ENCODE measurements at places on chromosomes 1 and 21.

- DNase-seq: no peak
Observed at GRCh38 chr1:156959414-156959813, 39.0 kb downstream of the LRRC71 start.

- DNase-seq: no peak
Observed at GRCh38 chr1:183155939-183156338, 30.1 kb upstream of the LAMC2 start.

DNA sequence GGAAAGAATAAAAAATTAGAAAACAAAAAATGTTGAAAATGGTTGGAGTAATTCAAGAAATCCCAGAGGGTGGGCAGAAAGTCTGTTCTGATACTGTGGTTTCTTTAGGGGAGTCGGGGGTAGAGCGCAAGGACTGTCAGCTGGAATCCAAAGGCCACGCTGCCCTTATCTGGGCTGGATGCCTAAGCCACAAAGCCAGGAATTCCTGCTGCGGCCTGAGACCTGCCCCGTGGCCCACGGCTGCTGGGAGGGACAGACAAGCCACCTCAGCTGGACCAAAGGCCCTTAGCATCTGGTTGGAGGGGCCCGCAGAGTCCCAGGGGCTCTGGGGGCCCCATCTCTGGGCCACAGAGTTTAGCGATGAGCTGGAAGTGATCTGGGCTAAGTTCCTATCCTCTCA, 60.2 kb downstream of the DMRTB1 start:
- no peak for DNase-seq

GRCh38 chr1:201267481-201268229, 15.7 kb upstream of the PKP1 start:
- no peak for DNase-seq
